ENCODE measurements at places on chromosomes 5 and 9.

DNA sequence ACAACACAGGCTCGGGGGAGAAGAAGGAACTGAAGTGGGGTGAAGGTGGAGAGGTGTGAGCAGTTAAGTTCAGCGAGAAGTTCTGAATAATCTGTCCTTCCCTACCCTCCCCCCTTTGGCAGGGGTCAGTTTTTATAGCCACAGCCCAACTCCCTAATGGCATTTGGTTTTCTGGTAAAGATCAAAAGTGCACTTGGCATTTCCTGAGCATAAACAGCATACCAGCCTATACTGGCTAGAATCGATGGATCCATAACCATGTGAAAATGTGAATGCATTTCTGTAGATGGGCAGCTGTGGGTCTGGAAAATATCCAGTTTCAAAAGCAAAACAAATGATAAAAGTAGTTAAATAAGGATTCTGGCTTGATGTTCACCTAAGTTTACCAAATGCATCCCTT lies 410.9 kb downstream of the PLK2 start:
- DNase-seq, result no peak

GRCh38 chr5:157918811-157919742 lies 60.1 kb upstream of the CLINT1 start:
- no peak for DNase-seq

- no peak for DNase-seq
These were observed 171.3 kb downstream of the ACTL7B start for GRCh38 chr9:108684288-108685025.

DNA sequence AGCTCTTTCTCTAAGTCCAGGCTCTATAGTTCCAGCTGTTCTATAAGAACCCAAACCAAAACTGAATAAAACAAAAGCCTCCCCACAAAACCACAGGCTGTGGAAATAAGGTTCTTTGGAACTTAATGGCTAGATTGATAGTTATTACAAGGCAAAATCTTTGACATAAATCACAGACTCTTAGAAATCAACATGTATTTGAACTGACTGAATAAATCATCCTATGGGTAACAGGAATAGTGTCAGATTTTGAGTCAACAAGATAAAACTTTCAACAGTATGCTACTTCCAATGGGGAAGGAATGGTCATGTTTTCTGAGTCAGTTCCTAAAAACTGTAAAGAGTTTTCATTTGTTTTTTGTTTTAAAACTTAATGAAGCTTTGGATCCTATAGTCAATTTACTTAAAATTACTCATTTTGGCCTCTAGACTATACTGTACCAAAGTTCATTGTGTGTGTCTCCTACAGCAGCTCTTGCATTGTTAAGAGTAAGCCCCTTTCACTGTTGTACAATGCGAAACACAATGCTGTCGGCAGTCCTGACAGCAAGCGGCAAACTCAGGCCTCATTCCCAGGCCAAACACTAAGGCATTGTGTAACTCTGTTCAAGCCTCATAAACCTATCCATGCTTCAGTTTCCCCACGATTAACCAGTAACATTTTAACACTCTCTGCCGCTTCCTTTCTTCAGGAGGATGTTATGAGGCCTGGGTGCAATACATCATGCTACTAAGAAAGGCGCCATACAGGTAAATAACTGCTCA lies 134.1 kb downstream of the ARL15 start:
- no peak for DNase-seq

GRCh38 chr5:38835887-38836286 lies 9.9 kb upstream of the OSMR start:
- DNase-seq, result no peak

DNA sequence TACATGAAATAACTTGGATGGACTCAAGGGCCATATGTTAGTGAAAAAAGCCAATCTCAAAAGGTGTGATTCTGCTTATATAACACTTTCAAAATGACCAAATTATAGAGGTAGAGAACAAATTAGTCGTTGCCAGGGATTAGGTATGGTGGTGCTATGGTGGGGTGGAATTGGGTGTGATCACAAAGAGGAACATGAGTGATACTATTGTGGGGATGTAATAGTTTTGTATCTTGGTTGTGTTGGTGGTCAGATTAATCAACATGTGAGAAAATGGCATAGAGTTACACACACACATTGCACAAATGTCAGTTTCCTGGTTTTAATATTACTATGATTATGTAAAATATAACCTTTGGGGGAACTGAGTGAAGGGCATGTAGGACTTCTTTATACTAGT lies 31.9 kb downstream of the CAMK4 start:
- no peak for DNase-seq

GRCh38 chr5:180315762-180316212 lies 23.9 kb upstream of the MAPK9 start:
- peak; percentile 17 for DNase-seq

GRCh38 chr9:123541411-123541810 lies 185.4 kb downstream of the CRB2 start:
- DNase-seq, result no peak

DNA sequence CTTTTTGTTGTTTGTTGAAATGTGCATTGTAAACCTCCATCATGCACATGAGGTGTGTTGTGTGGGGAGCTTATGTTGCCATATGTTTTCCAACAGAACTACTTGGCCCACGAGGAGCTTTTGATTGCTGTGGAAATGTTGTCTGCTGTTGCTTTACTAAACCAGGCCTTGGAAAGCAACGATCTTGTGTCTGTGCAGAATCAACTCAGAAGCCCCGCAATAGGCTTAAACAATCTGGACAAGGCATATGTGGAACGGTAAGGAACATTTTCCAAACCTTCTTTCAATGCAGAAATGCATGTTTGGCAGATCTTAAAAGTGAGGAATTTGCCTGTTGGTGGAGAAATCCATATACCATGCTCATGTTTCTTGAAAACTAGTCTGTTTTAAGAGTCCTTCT lies 22.5 kb downstream of the F2RL2 start:
- no peak for DNase-seq

DNA sequence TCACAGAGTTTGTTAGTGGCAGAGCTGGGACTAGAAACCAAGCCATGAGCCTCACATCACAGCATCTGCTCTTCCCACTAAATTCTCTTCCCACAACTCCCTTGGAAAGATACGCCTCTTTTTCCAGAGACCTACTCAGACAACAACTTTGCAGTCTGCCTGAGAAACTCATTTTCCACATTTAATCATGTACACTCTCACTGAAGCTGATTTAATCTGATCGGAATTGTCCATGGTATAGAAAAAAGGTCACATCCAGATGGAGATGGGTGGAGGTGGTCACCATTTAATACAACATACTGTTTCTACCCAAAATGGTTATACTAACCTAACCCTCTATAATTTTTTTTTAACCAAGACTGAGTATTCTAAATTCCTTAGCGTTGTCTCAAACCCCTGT lies 366.2 kb downstream of the ENC1 start:
- DNase-seq, result no peak

- DNase-seq, result no peak
These were observed 5.9 kb downstream of the ATPSCKMT start for GRCh38 chr5:10243660-10244240.

GRCh38 chr5:96076451-96076850 lies 114.8 kb upstream of the ELL2 start:
- DNase-seq, result no peak

DNA sequence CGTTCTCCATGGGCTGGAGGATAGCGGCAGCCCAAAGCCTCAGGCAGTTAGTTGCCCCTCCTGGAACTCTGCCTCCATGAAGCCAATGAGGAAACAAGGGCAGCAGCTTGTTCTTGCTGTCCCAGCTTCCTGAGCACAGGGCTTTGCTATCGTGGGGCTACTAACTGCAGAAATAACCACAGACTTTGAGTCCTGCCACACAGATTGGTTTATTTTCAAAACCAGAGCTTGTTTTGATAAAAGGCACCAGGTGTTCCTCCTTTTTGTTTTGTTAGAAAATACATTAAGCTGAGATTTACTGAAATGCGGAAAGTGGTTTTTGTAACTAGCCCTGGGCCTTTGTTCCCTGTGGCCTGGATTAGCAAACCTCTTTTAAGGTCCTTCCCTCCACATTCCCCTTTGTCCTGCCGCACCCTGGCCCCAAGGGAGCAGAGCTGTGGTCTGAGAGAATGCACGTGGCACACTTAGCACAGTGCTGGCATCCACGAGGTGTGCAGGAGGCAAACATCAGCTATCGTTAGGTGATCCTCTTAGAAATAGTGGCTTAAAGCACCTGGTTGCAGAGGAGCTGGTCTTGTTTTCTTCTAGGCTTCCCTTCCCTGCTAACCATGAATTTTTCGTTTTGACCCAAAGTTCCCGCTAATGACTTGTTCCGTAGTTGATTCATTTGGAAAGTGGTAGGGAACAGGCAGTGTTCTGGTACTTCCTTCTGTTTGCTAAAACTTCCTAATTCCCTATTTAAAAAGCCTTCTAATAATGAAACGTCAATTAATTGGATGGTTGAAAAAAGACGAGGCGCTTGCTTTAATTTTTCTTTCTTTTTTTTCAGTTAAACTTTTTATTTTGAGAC lies 21.5 kb downstream of the MVB12B start:
- no peak for DNase-seq

DNA sequence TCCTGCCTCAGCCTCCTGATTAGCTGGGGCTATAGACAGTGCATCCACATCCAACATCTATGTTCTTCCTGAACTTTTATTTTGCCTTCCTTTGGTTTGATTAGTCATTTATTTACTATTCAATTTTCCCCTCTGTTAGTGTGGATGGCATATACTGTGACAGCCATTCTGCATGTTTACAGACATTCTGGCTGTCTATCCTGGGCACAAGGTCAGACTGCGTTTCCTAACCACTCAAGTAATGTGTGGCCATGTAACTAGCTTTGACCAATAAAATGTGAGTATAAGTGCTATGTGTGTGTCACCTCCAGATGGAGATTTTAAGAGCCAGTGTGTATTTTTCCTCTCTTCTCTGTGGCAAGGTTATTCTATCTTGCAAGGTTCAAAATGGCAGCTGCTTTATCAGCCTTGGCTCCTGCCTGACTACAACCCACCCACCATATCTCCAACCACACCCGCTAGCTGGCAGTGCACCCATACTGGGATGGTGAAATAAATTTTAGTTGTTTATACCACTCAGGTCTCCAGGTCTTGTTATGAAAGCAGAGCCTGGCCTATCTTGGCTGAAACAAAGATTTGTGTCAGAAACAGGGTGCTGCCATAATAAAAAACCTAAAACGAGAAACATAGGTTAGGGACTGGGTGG lies 32.2 kb downstream of the PDE6A start:
- no peak for DNase-seq

GRCh38 chr5:75567710-75568109 lies 43.5 kb upstream of the ANKDD1B start:
- DNase-seq, result no peak

DNA sequence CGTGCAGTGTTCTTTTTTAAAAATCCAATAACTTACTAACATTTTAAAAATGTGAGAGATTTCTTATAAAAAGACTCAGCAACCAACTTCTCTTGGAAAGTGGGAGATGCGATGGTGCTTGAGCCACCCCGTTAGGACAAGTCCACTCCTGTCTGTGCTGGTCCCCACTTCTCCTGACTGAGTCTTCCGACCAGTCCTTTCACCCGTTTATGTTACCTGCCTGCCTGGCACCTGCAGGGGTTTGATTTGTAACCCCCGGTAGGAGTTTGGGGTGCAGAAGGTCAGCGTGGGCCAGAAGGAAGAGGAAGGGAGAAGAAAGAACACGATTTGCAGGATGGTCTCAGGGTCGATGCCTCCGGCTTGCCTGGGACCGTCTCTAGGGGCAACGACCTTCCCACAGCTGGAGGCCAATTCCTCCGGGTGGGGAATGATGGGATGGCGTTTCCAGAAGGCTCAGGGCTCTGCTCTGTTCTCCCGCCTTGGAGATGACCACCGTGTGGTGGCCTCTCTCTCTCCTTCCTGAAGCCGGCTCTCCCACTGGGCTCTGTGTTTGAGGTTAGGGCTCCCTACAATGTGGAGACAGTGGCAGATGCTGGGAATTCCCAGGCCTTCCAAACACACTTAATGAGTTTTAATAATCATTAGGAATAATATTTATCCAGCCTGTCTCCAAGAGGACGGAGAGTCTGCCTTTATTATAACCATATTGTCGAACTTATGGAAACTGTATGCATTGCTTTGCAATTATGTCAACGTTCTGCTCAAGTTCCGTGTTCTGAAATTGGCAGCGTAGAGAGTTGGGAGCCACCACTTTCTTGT lies 14.8 kb downstream of the COL27A1 start:
- DNase-seq, result no peak

DNA sequence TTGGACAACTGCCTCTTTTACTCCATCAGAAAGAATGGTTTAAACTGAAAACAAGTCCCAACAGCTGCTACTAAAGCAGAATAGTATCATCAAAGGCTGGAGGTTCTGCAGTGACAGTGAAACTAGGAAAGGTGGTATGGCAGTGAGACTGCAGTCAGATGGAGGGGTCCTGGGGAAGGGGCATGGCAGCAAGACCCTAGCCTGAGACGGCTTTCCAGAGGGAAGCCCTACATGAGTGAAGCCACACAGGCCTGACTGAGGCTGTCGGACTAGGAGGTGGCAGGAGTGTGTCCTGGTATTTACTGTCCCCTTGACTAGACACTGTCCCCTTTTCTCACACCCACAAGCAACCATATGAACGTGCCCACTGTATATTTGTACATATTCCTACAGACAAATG lies 40.4 kb upstream of the IPPK start:
- no peak for DNase-seq

GRCh38 chr5:172284611-172284980 lies 1.0 kb upstream of the UBTD2 start:
- no peak for DNase-seq

GRCh38 chr5:147467973-147468508 lies 41.8 kb downstream of the DPYSL3 start:
- no peak for DNase-seq

- DNase-seq, result no peak
These were observed 127.0 kb downstream of the GNA14 start for GRCh38 chr9:77521091-77521490.

DNA sequence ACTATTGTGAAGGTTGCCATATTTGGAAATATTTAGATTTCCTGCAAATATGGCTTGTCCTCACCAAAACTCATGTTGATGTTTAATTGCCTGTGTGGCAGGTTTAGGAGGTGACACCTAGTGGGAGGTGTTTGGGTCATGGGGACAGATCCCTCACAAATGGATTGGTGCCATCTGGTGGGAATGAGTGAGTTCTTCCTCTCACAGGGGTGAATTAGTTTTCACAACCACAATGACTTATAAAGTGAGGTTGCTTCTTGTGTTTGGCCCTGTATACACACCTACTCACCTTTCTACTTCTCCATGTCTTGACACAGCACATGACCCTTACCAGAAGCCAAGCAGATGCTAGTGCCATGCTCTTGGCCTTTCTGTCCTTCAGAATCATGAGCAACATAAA lies 41.1 kb downstream of the ISOC1 start:
- no peak for DNase-seq

- no peak for DNase-seq
These were observed 461.3 kb downstream of the TMEM232 start for GRCh38 chr5:110265162-110265561.

All from NCI-H1092 treated with DMSO at 0.1 percent for 48 hours (cell line).